Vein endothelial cell (primary cell): ENCODE measurements at places on chromosomes 16 and 17. TPM values are rescaled to one million over a fixed set of nuclear protein-coding genes. Genes with fewer than 3 reads are reported as not detected.

GPR179 gene
- not detected in 2 replicates for total RNA-seq

MEOX1 gene
- under 0.01 TPM in 1 of 2 replicates, not detected in the other for total RNA-seq

ANTKMT gene
- total RNA-seq = 23.1 and 33.6 TPM in 2 replicates

IRF8 gene
- under 0.01 and 0.10 TPM in 2 replicates for total RNA-seq

RHBDL1 gene
- 0.38 and 0.65 TPM in 2 replicates for total RNA-seq

EFNB3 gene
- total RNA-seq = 1.1 and 1.6 TPM in 2 replicates

ATAD5 gene
- total RNA-seq = 2.9 and 7.7 TPM in 2 replicates

CACNG1 gene
- total RNA-seq = not detected in 2 replicates

HID1 gene
- total RNA-seq = 38.4 and 39.8 TPM in 2 replicates

EVI2A gene
- 0.19 and 0.33 TPM in 2 replicates for total RNA-seq

ERN2 gene
- total RNA-seq = not detected in 2 replicates

TNRC6C gene
- total RNA-seq = 14.1 and 14.4 TPM in 2 replicates

KRTAP3-2 gene
- not detected in 2 replicates for total RNA-seq

HP gene
- total RNA-seq = not detected in 2 replicates

C16orf96 gene
- total RNA-seq = not detected in 2 replicates

CHD9NB gene
- total RNA-seq = 0.38 and 0.65 TPM in 2 replicates

IRX6 gene
- not detected in 2 replicates for total RNA-seq

C17orf67 gene
- 1.6 and 2.0 TPM in 2 replicates for total RNA-seq

ADCY9 gene
- total RNA-seq = 10.0 and 15.7 TPM in 2 replicates

GSE1 gene
- 14.4 and 15.0 TPM in 2 replicates for total RNA-seq

CD300C gene
- total RNA-seq = not detected in 2 replicates

APOH gene
- not detected in 2 replicates for total RNA-seq

MSRB1 gene
- total RNA-seq = 20.5 and 21.6 TPM in 2 replicates

PLEKHH3 gene
- total RNA-seq = 9.6 and 18.0 TPM in 2 replicates

VMO1 gene
- total RNA-seq = not detected in 2 replicates

NUDT7 gene
- total RNA-seq = 3.6 and 5.9 TPM in 2 replicates

KIAA0513 gene
- total RNA-seq = 7.4 and 8.2 TPM in 2 replicates

FSCN2 gene
- total RNA-seq = 0.57 and 1.3 TPM in 2 replicates

CWC25 gene
- 10.9 and 13.7 TPM in 2 replicates for total RNA-seq

XYLT1 gene
- total RNA-seq = 0.98 and 3.8 TPM in 2 replicates

TPSG1 gene
- not detected in 2 replicates for total RNA-seq

KRTAP4-4 gene
- not detected in 2 replicates for total RNA-seq

SHISA6 gene
- total RNA-seq = not detected in 2 replicates
